GM23248 (cell line): ENCODE measurements at places on chromosomes 1 and 21. TPM values are rescaled to one million over a fixed set of nuclear protein-coding genes. Genes with fewer than 3 reads are reported as not detected.

- peak overlapping the region; percentile 33 for H3K4me3 ChIP-seq
- no peaks in the 10 kb centered on the region for H3K27me3 ChIP-seq
- H3K27ac ChIP-seq = peak overlapping the region; percentile 75
- no peaks in the 10 kb centered on the region for H3K36me3 ChIP-seq
- H3K4me1 ChIP-seq = peaks cover 51% of the 10 kb centered on the region
These were observed 37.5 kb downstream of the SPAG17 start for GRCh38 chr1:118147522-118147921.

DNA sequence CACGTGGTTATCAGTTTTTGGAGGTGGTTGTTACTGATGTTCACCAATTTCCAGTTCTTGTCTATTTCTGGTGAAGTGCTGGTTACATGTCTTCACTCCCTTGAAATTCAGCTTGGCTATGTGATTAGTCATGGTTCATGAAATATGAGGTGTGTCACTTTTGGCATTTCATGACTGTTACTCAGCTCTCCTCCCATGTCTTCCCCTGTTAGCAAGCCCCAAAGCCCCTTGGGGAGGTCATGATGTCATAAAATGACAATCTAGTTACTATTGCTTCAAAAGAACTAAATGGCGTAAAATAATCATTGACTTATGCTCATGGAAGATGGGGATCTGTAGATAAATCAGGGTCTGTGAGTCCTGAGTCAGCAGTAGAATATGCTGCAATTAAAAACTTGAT, 425.1 kb downstream of the SETD4 start:
- no peaks in the 10 kb centered on the region for H3K36me3 ChIP-seq
- peak; percentile 92 for DNase-seq
- H3K4me1 ChIP-seq = peaks cover 33% of the 10 kb centered on the region
- no peaks in the 10 kb centered on the region for H3K27me3 ChIP-seq
- H3K4me3 ChIP-seq = no peak overlapping the region
- peak overlapping the region; percentile 43 for H3K27ac ChIP-seq

- H3K27ac ChIP-seq = no peak overlapping the region
- H3K4me3 ChIP-seq = no peak overlapping the region
- H3K4me1 ChIP-seq = no peaks in the 10 kb centered on the region
- no peak for DNase-seq
- H3K36me3 ChIP-seq = no peaks in the 10 kb centered on the region
These were observed 29.7 kb downstream of the TNN start for GRCh38 chr1:175097361-175097760.

DNA sequence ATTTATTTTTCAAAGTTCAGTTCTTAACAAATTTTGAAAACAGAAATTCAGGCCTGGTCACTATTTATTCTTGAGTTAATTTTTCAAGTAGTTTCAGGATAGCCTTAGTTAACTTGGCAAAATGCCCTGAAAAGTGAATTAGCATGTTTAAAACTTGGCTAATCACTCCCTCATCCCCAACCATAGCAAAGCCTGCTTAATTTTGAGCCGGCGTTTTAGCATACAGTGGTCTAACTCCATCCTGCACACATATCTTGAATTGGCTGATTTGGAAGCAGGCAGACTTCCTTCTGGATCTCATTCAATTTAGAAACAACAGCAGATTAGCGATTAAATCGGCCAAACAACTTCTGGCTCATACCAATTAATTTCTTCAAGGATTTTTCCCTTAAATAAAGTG, 439.2 kb downstream of the PTBP2 start:
- peak; percentile 31 for DNase-seq
- H3K27me3 ChIP-seq = no peaks in the 10 kb centered on the region
- no peaks in the 10 kb centered on the region for H3K4me1 ChIP-seq
- H3K27ac ChIP-seq = no peak overlapping the region
- H3K36me3 ChIP-seq = no peaks in the 10 kb centered on the region; the same call in 1 of the 2 replicates

GRCh38 chr1:192914092-192914491, 105.3 kb downstream of the RGS2 start:
- DNase-seq = no peak
- no peaks in the 10 kb centered on the region for H3K27me3 ChIP-seq
- no peaks in the 10 kb centered on the region for H3K36me3 ChIP-seq

DNA sequence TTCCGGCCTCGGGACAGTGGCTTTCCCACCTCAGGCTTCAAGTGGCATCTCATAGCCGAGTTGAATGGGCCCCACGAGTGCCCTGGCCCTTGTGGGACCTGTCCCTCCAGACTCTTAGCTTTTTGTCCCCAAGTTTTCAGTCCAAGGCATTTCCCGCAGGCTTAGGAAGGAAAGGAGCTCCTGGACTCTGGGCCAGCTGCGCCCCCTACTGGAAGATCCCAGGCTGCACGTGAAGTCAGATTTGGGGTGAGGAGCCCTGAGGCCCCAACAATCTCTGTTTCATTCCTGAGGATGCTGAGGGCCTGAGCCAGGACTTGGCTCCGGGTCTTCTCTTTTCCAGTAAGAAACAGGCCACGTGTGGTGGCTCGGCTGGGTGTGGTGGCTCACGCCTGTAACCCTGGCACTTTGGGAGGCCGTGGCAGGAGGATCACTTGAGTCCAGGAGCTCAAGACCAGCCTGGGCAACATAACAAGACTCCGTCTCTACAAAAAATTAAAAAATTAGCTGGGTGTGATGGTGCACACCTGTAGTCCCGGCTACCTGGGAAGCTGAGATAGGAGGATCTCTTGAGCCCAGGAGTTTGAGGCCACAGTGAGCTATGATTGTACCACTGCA, 67.4 kb downstream of the ARHGEF10L start:
- H3K4me1 ChIP-seq = peaks cover 6% of the 10 kb centered on the region
- no peaks in the 10 kb centered on the region for H3K36me3 ChIP-seq
- peak; percentile 77 for DNase-seq

- DNase-seq = no peak
- H3K4me3 ChIP-seq = no peak overlapping the region
- no peaks in the 10 kb centered on the region for H3K27me3 ChIP-seq
- no peak overlapping the region for H3K27ac ChIP-seq
- H3K36me3 ChIP-seq = no peaks in the 10 kb centered on the region
- H3K4me1 ChIP-seq = peaks cover 20% of the 10 kb centered on the region; the same call in 1 of the 2 replicates
These were observed 7.1 kb upstream of the ZNF697 start for GRCh38 chr1:119655154-119655553.

- peak overlapping the region; percentile 66 for H3K27ac ChIP-seq
- H3K27me3 ChIP-seq = no peaks in the 10 kb centered on the region
- peaks cover 23% of the 10 kb centered on the region for H3K4me1 ChIP-seq
- H3K4me3 ChIP-seq = peak overlapping the region; percentile 85
These were observed 669 bp downstream of the XPR1 start for GRCh38 chr1:180632326-180633056.

The CD244 gene
- total RNA-seq = not detected in 2 replicates

The S100PBP gene
- 25.2 and 35.0 TPM in 2 replicates for total RNA-seq

The CCDC17 gene
- 0.76 and 1.4 TPM in 2 replicates for total RNA-seq

The FCRL1 gene
- total RNA-seq = not detected in 2 replicates

The WNT3A gene
- not detected in 2 replicates for total RNA-seq
